ENCODE measurements at places on chromosomes 16 and 17.

GRCh38 chr16:89505204-89506112 is 2.7 kb upstream of the SPG7 start:
- DNase-seq = peak; percentile 88

- DNase-seq = no peak
Observed at GRCh38 chr17:13941781-13942180, 127.5 kb upstream of the COX10 start.

GRCh38 chr16:79668502-79668901 is 68.0 kb upstream of the MAF start:
- no peak for DNase-seq

- peak; percentile 59 for DNase-seq
Observed at GRCh38 chr17:27323538-27324215, 29.8 kb downstream of the WSB1 start.

- no peak for DNase-seq
Observed at GRCh38 chr17:80154166-80154565, 7.2 kb upstream of the EIF4A3 start.

DNA sequence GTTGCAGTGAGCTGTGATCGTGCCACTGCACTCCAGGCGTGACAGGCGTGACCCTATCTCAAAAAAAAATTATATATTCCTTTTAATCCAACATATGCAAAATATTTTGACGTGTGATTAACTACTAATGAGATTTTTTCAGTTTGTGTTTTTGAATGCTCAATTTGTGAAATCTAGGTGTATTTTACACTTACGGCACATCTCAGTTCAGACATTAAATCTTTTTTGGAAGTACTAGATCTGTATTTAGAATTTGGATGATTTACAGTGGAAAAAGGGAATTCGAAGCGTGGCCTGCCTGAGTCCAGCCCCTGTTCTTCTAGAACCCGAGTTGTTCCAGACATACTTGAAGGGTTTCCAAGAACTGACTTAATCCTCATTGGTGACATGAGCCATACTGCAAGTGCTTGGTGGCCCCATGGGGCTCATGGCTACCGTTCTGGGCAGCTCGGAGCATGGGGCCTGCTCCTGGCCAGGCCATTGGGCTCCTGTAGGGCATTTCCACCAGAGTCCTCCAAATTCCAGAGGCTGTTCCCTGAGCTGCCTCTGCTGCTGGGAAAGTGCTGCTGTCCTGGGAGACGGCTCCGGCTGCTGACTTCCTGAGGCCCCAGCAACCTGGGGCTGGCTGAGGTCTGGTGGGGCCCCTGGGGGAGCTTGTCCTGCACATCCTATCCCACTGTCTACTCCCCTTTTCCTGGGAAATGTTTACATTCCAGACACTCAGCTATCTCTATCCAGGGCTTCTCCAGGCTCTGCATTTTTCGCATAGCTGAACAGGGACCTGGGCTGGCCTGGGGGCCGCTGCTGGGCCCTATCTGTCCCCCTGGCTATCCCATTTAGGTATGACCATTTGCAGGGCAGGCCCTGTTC is 27.2 kb downstream of the LLGL2 start:
- peak; percentile 41 for DNase-seq

DNA sequence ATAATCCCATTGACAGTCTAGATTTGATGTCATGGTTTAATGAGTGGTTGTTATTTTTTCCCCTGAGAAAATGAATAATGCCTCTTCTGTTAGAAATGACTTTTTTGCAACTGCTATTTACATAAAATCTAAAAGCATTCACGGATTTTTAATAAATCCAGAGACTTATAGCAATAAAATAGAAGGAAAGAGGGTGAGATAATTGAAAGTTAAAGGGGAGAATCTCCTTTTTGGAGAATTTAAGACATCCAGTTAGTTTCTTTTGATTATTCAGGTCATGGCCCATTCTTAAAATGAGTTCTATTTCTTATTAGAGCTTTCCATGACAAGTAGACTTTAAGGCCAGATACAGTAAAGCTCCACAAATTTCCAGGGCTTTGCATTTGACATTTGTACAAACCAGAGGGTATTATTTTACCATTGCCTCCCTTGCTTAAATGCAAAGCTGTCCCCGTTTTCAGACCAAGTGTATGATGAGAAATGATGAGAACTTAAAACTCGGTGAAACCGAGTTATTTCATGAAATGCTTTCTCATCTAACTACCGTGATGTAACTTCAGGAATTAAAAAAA is 789.0 kb upstream of the SOX9 start:
- DNase-seq = no peak

- DNase-seq = no peak
Observed at GRCh38 chr16:54096607-54097006, 190.0 kb downstream of the IRX3 start.

GRCh38 chr16:57175896-57176295 is 9.9 kb downstream of the PSME3IP1 start:
- no peak for DNase-seq

DNA sequence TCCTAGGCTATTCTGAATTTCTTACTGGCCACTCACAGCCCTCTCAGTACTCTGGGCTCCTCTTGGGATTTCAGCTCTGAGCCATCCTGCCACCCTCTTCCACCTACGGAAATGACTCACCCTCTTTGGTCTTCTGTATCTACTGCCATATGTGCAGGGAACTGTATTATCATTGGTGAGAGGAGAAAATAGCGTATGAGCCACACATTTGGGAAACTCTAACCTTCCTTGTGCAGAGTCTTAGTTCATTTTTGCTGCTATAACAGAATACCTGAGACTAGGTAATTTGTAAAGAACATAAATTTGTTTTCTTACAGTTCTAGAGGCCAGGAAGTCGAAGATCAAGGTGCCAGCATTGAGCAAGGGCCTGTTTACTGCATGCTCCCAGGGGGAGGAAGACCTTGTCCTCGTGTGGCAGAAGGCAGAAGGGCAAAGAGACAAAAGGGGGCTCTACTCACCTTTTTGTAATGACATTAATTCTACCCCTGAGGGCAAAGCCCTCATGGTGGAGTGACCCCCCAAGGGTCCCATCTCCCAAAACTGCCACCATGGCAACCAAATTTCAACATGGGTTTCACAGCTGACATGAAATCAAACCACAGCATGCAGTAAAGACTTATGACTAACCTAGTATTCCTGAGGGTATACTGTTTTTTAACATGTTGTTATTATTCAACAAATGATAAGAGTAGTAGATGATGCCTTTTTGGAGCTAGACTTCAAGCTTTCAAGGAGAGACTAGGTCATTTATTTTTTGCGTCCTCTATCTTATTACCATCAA is 191.8 kb downstream of the PRKCA start:
- no peak for DNase-seq

DNA sequence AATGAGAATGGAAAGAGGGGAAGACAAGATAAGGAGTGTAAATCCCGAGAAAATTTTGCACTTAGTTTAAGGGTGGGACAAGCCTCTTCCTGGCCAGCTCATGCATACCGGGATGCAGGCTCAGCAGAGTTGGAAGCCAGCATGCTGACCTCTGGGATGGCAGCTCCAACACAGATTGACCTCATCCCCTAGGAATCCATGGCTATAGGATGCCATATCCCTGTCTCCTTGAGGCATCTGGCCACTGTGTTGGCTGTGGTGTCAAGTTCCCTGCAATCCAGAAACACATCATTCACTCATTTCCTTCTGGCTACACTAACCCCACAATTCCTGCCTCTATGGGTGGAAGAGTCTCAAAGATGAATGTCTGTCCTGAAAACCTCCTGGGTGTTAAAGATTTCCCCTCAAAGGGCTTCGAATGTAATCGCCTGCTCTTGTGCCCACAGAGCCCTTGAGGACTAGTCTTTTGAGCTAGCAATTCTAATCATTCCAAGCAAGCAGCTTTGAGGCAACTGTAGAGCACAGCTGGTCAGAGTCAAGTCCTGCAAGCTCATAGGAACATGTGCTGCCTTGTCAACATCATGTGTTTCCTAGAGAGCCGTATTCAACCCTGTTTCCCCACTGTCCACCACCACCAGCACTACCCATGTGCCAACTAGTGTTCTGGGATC is 141.4 kb downstream of the PMP22 start:
- no peak for DNase-seq

- DNase-seq = no peak
Observed at GRCh38 chr16:13070268-13070667, 168.9 kb downstream of the SHISA9 start.

GRCh38 chr17:28643983-28644786 is 773 bp downstream of the BLTP2 start:
- peak; percentile 44 for DNase-seq

GRCh38 chr16:69188716-69189115 is 1.8 kb downstream of the SNTB2 start:
- DNase-seq = no peak

GRCh38 chr16:69093974-69094373 is 11.5 kb upstream of the HAS3 start:
- DNase-seq = no peak

- no peak for DNase-seq
Observed at GRCh38 chr16:79500286-79500685, 100.3 kb downstream of the MAF start.

DNA sequence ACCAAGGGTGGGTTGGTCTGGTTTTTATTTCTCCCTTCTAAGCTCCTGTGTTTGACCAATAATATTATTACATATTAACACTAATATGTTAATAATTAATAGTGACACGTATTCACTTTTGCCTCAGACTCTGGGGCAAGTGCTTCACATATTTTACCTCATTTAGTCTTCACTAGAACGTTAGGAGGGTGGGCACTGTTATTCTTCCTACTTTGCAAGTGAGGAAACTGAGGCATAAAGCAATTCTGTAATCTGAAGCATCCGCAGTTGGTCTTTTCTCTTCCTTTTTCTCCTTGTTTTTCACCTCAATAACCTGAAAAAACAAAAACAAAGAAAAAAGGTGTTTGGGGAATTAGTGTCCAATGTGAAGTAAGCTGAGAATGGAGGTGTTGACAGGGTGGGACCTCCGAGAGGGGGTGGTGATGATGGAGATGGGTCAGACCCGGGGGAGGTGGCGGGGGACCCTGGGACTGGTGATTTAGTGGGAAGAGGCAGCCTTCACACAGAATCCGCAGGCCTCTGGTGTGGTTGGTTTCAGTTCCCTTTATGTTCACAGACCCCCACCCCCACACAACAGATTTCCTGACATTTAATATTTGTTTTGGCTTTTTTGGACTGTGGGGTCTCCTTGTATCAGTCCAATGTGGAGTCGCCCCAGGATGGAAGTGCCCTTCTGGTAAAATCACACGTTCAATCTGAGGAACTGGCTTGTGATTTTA is 3.7 kb downstream of the CDH1 start:
- no peak for DNase-seq

- no peak for DNase-seq
Observed at GRCh38 chr17:35341411-35341992, 31.9 kb downstream of the SLFN11 start.

GRCh38 chr16:24977678-24978075 is 37.5 kb downstream of the ARHGAP17 start:
- no peak for DNase-seq

All from lung (tissue), 17 donors.